ENCODE measurements at places on chromosomes 4 and X.
A peak's percentile ranks its signal among the peaks of the same experiment; 100 is the strongest.

DNA sequence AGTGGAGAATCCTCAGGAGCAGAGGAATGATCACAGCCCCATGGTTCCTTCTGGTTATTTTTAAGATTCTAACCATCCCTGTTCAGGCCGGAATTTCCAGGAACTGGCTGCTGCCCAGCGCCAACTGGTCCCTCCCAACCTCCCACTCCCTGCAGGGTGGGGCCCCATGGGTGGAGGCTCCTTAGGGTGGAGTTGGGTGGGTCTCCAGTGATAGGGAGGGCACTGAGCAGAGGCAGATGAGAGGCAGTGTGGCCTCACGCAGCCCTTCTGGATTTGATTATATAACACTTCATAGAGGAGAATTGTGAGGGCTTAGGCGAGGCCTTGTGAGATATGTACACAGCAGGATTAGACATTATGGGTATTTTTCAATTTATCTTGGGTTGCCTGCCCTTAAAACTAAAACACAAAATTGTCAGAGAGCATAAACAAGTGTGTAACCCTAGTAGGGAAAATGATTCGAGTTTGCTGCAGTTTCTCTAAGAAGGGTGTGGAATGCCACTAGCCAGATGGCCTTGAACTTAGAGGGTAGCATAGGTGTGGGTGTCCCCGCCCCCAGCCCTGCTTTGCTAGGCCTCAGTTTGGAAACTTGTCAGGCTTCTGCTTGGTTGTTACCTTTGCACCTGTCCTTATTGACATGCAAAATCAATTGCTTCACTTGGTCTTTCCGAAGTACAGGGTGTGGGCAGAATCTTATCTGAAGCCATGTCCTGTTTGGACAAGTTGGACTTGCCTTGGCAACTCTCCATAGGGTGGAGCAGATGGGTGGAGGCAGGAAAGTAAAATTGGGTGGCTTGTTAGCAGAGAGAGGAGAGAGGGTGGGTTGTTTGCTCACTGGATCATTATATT, 9.4 kb downstream of the KLF3 start:
- DNase-seq, result no peak

DNA sequence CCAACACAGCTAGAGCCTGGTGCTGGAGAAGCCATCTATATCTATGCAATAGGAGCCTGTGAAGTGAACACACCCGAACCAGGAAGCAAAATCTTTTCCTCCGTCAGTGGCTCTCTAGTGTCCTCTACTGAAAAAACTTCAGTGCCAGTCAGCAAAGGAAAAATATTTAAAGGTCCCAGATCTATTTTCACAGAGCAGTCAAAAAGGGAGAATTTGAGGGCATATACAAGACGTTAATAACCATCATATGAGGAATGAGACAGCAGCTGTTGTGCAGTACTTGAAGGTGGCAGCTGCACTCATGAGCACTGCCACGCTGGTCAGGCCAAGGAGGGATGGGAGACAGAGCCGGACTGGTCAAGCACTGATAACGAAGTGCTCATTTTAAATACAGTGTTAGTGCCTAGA, 14.4 kb downstream of the MCUB start:
- peak; percentile 27 for DNase-seq

DNA sequence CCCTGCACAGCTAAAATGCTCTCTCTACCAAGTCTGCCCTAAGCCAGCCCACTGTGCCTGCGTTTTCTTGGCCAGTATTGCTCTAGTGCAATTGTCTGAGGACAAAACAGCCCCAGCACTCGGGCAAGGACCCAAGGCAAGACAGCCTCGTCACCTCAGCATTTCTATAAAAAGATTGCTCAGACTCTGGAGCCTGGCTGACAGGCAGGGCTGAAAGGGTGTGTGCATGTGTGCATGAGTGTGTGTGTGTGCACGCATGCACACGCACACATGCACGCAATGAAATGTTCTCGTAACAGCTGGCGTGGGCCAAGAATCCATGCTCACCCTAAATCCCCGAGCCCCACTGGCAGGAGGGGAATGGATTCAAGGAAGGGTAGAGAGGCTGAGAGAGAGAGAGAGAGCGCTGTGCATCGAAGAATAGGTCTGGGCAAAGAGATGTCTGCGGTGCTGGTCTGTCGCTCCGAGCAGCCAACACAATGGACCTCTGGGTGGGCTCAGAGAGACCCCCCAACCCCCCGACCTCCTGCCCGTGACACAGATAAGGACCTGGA, 579.2 kb downstream of the BCOR start:
- no peak for DNase-seq

GRCh38 chr4:100362366-100362765, 155.5 kb downstream of the EMCN start:
- DNase-seq, result no peak

- DNase-seq, result no peak
Measured at GRCh38 chr4:42543762-42544161, 113.1 kb downstream of the ATP8A1 start.

DNA sequence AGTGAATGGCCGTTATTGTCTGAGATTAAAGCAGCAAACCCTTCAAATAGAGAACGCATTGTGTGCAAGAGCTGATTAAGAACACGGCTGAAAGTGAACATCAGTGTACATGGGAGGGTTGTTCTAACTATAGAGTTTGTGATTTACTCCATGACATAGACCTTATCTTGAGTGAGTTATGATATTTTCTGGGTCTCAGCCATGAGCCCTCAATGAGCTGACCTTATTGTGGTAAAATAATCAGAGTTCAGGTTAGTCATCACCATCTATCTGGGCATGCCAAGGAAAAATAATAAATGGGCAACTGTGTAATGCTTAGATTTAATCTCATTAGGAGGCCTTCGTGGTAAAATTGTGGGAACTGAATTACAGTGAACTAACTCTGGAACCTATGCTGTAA, 33.2 kb upstream of the CLDN24 start:
- no peak for DNase-seq

DNA sequence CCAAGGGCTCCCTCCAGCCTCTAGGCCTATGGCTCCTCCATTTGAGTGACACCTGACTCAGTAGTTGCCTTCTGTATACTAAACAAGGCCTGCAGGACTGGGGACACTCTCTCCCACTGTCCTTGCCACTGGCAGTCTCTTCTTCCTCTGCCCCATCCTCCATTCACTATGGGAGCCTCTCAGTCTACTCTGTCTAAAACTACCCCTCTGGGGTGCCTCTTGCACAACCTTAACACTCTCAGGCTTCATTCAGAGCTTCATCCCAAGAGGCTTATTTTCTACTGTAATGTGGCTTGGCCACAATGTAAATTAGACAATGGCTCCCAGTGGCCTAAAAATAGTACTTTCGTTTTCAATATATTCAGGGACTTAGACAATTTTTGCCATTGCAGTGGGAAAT, 133.0 kb downstream of the ZC4H2 start:
- no peak for DNase-seq

GRCh38 chr4:124632439-124632838, 80.1 kb downstream of the ANKRD50 start:
- DNase-seq, result no peak

- DNase-seq, result no peak
Measured at GRCh38 chr4:169341490-169341889, 70.7 kb upstream of the SH3RF1 start.

DNA sequence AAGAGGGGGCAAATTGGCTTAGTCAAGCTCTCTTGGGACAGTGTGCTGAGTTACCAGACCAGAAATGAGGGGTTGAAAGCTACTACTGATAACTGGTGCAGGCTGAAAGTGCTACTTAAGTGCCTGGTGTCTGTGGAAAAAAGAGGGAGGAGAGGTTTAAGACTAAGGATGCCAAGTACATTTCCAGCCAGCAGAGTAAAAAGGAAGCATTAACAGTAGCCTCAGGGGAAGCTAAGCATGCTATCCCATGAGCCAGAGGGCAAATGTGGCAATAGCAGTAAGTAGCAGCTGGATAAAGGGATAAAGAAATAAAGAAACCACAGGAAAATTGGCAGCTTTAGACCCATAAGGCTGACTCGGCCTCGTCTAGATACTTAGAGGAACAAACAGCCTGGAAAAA, 196.3 kb upstream of the MAB21L2 start:
- no peak for DNase-seq

DNA sequence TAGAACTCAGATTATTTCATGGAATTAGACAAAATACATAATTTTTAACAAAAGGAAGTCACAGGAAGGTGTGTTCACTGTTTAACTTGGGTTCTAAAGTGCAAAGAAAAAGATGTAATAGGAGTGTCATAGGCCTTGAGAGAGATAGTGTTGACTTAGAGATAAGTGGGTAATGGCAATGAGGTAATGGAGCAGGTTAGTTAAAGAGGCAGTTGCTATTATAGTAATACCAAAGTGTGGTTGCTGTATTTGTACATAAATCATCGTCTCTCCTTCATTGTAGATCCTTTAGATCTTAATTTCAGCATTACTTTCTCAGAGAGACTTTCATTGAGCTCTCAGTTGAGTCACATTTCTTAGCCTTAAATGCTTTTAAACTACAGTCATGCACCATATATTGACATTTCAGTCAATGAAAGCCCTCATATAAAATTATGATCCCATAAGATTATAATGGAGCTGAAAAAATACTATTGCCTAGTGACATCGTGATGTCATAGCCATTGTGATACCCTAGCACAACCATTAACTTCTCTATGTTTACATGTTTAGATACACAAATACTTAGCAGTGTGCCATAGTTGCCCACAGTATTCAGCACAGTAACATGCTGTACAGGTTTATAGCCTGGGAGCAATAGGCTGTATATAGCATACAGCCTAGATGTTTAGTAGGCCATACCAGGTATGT, 245.4 kb downstream of the ADGRL3 start:
- no peak for DNase-seq

DNA sequence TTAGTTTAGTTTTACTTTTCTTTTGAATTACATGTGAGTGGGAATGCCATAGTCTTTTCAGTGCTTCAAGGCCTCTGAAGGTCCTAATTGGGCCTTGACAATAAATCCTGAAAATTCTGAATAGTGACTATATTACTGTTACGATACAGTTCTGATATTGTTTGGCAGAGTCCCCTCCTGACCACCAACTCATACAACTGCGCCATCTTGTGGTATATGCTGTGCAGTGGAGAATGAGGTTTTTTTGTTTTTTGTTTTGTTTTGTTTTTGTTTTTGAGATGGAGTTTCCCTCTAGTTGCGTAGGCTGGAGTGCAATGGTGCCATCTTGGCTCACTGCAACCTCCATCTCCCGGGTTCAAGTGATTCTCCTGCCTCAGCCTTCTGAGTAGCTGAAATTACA, 56.6 kb upstream of the CHRDL1 start:
- DNase-seq, result no peak

DNA sequence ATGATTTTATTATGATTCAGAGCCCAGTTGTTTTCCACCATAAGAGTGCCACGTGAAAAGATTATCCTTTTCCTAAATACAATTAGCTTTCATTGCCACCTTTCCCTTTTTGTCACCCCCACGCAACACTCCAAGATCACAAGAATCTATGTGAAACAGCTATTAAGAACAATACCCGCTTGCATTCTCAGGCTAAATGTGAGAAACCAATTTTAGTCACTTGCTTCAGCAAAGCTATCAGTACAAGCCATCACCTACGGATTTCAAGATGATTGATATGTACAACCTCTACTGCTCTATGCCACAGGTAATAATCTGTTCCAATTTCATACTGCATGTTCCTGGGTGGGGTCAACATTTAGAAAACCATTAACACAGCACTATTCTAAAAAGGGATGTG, 2.5 kb downstream of the ATP11C start:
- no peak for DNase-seq

GRCh38 chr4:158856852-158857251, 88.0 kb downstream of the FNIP2 start:
- DNase-seq, result no peak

- no peak for DNase-seq
Measured at GRCh38 chrX:38982370-38982769, 181.1 kb downstream of the MID1IP1 start.

GRCh38 chrX:44224760-44225159, 118.7 kb downstream of the EFHC2 start:
- no peak for DNase-seq

DNA sequence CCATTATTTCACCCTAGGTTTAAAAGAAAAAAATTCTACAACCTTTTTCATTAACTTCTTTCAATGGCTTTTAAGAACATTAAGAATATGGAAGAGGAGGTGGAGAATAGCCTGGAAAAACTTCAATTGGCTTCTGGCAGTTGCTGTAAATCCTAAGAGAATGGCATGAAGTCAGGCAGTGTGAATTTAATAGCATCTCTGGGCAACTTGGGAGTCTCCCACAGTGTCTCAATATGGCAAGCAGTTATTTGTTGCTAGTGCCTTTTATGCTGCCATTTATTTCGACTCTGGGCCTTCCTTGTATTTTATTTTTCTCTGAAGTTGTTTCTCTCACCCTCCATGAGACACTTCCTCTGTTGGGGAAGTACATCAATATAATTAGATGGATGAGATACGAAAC, 322.1 kb downstream of the CBLL2 start:
- DNase-seq, result no peak

DNA sequence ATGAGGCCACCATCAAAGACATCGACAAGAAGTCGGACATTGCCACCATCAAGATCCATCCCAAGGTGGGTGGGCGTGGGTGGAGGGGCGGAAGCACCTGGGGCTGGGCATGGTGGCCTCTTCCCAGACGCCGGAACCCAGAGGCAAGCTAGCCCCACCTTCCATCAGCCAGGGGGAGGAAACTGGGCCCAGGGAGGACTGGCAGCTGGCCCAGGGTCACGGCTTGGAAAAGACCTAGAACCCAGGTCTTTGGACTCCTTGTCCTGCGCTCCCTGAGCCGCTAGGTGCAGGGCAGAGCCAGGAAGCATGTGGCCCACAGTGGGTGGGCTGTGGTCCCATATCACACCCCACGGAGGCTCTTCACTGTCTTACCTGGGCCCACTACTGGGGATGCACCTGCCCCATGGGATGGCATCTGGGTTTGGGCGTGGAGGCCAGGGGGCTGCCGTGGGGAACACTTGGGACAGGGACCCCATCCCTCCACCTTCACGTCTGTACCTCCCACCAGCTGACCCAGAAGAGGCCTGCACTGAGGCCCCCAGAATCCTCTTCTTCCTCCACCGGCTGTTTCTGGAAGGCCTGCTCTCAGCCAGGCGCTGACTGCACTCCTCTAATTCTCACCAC, 17.3 kb downstream of the HTRA3 start:
- no peak for DNase-seq

GRCh38 chr4:145524552-145524951, 42.9 kb downstream of the SMAD1 start:
- DNase-seq, result no peak

DNA sequence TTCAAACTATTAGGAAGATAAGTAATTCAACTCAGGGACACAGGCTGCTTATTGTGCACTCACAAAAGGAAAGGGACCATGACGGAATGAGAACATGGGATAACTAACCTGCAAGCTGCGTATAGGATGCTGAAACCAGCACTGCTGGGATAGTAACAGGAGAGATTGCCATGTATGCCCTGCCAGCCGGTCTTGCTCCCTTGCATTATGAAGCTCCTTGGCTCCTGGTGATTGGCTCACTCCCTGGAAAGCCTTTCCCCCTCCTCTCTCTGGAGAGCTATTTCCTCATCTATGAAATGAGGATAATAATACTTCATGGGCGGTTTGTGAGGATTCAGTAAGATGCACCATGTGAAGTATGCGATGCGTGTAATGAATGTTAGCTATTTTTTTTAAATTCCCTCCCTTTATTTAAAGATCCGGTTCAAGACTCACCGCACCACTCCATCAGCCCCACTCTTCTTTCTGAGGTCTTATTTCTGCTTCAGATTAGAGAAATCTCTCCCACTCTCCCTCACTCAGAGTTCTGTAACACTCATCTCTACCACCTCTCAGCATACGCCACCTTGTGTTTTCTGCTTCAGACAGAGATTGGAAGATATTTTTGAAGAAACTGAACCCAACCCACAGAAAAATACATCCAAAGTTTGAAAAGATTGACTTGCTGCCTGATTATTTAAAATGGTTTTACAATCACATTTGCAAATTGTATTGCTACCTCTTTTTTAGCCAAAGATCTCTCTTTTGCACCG, 18.4 kb downstream of the MSMO1 start:
- no peak for DNase-seq

All from CD4-positive, alpha-beta T cell treated with Interleukin-17A for 4 hours (primary cell).